ENCODE measurements at places on chromosomes 11 and 22.

DNA sequence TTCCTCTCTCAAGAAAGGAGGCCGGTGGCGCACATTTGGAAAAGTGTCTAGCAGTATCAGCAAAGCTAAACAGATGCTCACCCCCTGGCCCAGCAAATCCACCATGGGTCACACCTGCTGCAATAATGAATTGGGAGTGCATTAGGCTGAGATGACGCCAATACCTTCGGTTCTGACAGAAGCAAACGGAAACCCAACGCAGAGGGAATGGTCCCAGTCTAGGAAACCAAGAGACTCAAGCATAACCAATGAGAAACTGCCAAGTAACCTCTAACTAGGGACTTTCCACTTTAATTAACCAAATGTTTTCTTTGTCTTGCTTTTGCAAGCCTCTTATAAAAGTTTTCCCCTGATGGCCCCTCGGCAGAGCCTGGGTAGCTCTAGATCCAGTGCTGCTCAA, 64.2 kb upstream of the SLC22A12 start:
- DNase-seq: no peak

DNA sequence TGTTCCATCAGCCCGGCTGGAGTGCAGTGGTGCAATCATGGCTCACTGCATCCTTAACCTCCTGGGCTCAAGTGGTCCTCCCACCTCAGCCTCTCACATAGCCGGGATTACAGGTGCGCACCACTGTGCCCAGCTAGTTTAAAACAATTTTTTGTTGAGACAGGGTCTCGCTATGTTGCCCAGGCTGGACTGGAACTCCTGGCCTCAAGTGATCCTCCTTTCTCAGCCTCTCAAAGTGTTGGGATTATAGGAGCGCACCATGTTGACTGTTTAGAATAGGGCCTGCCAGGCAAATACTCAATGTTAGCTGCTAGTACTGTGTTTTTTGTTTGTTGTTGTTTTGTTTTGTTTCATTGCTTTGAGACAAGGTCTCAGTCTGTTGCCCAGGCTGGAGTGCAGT, 66.4 kb downstream of the ARHGAP8 start:
- no peak for DNase-seq

DNA sequence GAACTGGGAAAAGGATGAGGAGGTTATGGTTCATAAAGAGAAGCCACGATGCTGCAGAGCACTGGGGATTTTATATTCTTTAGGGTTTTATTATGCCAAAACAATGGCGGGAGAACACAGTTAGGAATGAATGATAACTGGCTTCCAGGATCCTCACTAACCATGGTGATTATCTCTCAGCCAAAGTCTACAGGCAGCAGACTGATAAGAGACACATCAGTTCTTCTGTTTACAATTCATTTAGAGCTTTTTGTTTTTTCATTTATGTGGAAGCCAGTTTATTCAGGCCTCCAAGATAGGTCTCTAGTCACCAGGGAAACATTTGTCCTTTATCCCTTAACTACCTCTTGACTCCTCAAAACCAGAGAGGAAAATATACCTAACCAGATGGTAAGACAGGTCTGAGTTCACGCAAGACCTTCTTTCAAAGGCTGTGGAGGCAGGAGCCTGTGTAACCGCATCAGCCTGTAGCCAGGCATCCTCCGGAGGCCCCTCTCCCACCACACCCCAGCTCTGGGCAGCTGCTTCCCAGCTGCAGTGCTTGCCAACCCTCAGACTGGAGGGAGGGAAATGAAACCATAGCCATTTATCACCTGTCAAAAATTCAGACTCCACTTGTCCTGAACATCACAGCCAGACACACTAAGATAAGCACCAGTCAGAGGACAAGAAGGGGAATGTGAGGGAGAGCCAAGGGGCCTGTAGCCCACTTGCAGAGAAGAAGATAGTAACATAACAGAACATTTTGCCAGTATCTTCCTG, 57.2 kb upstream of the FAM181B start:
- DNase-seq: peak; percentile 60

GRCh38 chr11:5203366-5203765, 2.9 kb upstream of the OR51V1 start:
- DNase-seq: peak; percentile 43

DNA sequence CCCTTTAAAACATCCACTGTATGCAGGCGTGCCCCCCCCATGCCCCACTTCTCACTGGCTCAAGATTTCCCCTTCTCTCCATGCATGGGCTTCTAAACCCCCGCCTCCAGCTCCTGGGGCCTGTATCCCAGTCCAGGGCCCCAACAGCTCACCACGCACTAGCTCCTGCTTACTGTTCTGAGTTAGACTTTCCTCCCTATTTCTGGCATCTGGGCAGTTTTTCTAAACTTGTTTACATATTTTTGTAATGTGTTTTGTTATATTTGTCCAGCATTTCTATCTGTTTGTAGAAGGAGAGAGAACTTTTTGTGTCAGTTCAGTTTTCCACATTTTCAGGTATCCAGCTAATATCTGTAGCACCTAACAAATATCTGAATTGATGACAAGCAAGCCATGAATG, 178.5 kb downstream of the SPON1 start:
- DNase-seq: no peak

DNA sequence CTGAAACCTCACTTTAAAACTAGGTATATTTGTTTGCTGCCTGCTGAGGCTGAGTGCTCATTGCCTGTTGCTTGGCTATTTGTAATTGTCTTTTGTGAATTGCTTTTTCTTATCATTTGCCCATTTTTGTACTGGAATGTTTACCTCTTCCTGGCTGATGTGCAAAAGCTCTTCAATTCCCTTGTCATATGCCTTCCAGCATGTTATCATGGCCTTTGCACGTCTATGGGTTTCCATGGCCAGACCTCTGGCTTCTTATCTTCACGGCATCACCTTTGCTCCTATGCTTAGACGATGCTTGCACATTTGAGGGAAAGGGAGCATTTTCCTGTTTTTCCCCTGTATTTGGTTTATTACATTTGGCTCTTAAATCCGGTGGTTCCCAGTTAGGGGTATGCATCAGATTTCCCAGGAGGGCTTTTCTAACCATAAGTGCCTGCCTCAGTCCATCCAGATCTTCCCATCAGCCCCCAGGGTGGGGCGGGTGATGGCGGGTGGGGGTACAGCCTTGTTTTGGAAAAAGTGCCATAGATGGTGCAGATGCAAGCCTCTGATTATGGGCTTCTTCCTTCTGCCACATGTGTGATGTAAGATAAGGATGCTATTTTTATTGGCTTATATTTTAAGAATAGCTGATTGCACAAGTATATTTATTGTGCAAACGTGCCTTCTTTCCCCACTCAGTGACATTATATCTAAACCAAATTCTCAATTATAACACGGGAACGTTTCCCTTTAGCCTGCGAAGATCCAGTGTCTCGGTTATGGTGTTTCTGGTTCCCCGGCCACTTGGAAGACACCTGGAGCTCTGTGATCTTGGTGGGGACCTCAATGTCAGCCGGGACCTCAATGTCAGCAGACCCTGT, 70.6 kb upstream of the SEPTIN5 start:
- peak; percentile 21 for DNase-seq

- DNase-seq: no peak
Observed at GRCh38 chr11:60056349-60056969, at the start of gene MS4A3. Gene MS4A3, plus strand, starts transcription at chr11:60056665. Its CDS starts 4,496 bp downstream, at chr11:60061161.

DNA sequence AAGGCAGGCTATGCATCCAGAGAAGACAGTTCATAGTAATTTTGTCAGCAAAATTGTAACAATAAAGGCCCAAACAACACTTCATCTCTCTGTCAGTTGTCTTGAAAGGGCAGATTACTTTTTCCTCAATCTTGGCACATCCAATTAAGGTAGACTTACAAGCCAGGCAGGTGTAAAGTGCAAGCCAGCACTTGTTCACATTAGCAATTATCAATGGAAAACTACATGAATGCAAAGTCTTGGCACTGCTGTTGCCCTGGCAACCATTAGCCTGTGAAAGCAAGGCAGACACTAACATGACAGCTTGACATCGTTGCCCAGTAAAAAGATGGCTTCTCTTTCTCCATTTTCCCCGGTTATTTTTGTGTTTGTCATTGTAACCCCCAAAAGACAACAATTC, 677.2 kb upstream of the TENM4 start:
- DNase-seq: no peak

Data from fibroblast of lung (primary cell).